Right ventricle myocardium superior (tissue), 1 donor: ENCODE measurements at places on chromosomes 7 and 10. TPM values are rescaled to one million over a fixed set of nuclear protein-coding genes. Genes with fewer than 3 reads are reported as not detected.

GRCh38 chr10:131779661-131780394 is 121.0 kb upstream of the PPP2R2D start:
- no peak for DNase-seq

GRCh38 chr10:132893090-132893489 is 49.3 kb downstream of the CFAP46 start:
- DNase-seq: no peak

- no peak for DNase-seq
These were observed 21.7 kb downstream of the ST8SIA6 start for GRCh38 chr10:17432723-17433122.

TMEM26 gene
- 0.54 TPM for total RNA-seq

- peak; percentile 40 for DNase-seq
These were observed 35.0 kb downstream of the ZFAND2A start for GRCh38 chr7:1124816-1125602.

GRCh38 chr10:76942628-76943416 is 694.8 kb downstream of the KCNMA1 start:
- no peak for DNase-seq

DNA sequence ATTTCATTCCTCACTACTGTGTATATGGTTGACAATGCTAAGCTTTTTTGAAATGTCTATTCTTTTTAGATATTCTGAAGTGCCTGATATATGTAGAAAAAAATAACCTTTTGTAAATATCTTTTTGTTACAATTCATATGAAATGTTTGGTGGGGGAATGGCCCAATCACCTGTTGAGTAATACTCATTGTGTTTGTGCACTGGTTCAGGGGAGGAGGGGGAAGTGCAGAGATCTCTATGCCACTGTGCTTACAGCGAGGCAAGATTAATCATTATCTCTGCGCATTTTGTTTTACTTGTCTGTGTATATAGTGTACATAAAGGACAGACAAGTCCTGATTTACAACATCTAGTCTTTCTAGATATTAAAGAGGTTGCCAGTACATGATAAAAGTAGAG is 25.2 kb downstream of the NUP42 start:
- no peak for DNase-seq

DNA sequence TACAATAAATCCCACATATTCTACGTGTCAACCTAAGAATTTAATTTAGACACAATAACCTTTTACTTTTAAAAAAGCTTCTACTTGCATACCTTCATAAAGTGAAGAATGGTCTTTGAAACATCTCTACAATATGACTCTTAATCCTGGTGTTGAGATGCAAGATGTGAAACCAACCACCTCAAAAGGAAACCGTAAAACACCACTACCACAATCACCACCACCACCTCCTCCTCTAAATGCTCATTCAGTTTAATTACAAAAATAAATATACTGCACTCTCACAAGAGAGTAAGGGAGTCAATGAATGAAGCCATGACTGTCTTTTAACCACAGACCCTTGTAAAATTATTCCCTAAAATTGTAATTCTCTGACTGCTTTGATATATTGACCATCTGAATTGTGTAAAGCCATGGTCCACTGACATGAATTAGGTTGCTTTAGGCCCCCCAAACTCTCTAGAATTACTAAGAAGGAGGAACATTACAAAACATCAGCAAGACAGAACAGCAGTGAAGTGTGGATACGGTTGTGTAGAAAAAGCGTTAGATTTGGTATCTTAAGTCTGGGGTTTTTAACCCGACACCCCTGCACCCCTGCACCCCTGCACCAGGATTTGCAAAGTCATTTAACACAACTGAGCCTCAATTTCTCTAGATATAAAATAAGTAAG is 171.4 kb downstream of the SFMBT2 start:
- no peak for DNase-seq

DNA sequence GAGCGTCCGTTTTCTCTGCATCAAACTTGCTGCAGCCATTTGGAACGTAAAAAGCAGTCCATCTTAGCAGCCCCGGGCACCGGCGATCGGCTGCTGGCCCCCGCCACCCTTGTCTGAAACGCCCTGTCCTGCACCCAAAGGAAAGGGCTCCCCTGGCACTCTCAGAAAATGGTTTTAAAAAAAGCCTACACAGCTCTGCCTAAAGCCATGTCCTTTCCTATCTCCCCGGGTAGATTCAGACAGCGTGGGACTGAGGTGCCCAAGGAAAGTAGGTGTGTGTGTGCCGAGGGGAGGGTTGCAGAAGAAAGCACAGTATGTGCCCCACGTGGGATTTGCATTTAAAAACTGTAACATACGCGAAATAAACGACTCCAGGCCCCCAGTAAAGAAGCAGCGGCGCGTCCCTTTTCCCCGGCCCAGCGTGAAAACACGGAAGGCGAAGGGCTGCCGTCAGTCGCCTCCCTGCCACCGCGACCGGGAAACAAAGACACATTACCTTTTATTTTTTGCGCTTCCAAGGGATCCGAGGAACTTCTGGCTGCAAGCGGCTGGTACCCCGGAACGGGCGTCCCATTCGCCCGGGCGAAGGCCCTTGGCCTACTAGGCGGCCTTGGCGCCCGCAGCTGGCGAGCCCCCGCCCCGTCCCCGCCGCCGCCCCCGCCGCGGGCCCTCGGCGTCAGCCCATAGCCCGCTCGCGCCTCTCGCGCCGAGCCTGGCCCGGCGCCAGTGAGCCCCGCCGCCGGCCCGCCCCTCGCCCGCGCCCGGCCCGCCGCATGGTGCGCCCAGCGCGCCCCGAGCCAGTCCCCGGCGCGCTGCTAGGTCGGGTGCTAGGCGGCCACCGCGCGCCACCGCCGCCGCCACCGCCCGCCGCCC is 304.6 kb downstream of the PRPF18 start:
- peak; percentile 64 for DNase-seq

VAX1 gene
- not detected for total RNA-seq

- no peak for DNase-seq
These were observed 54.8 kb upstream of the PLPP4 start for GRCh38 chr10:120402147-120402766.

DNA sequence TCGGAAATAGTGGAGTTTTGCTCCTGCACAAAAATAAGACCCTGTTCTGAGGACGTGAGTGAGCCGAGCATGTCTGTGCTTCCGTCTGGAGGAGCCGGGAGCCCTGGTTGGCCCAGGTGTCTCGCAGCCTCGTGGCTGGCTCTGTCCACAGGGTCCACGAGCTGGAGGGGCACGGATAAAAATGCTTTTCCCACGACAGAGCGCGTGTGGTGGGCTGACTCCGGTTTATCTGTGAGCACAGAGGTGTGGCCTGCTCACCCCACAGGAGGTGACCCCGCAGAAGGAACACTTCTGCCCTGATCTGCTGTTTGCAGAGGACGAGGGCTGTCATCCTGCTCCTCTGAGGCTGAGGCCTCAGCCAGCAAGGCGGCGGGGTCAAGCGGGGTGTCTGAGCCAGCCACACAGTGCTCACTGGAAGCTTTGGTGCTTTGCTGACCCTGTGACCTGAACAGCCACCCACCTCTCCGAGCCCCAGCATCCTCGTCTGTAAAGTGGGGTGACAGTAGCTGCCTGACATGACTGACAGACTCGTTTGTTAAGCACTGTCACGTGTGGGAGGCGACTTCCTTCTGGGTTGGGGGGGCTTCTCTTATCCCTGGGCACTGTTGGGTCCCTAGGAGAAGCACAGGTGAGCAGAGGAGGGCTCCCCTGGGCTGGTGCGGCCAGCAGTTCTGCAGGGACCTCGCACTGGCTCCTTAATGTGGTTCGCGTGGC is 162.5 kb downstream of the DNAJB6 start:
- DNase-seq: peak; percentile 23

DNA sequence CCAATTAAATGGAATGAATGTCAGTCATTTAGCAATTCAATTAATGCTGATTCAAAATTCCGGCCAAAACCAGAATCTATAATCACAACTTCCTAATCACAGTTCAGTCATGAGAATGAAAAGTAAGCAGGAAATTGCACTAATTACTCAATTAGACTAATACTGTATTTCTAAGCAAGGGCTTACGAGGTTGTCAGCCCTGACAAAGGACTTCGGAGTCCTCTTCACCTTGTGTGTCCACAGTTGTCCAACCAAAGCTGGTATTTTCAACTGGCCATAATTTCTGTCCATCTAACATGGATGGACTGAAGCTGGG is 17.4 kb downstream of the CPA1 start:
- no peak for DNase-seq

- no peak for DNase-seq
These were observed at the start of gene ZPBP for GRCh38 chr7:50092579-50093491. ZPBP (minus strand) TSS chr7:50093246; CDS start chr7:50093194, 52 bp downstream.

SUN1 gene
- total RNA-seq: 177 TPM

- DNase-seq: no peak
These were observed 85.7 kb upstream of the INHBA start for GRCh38 chr7:41788556-41788955.

ENO4 gene
- 0.46 TPM for total RNA-seq

DNA sequence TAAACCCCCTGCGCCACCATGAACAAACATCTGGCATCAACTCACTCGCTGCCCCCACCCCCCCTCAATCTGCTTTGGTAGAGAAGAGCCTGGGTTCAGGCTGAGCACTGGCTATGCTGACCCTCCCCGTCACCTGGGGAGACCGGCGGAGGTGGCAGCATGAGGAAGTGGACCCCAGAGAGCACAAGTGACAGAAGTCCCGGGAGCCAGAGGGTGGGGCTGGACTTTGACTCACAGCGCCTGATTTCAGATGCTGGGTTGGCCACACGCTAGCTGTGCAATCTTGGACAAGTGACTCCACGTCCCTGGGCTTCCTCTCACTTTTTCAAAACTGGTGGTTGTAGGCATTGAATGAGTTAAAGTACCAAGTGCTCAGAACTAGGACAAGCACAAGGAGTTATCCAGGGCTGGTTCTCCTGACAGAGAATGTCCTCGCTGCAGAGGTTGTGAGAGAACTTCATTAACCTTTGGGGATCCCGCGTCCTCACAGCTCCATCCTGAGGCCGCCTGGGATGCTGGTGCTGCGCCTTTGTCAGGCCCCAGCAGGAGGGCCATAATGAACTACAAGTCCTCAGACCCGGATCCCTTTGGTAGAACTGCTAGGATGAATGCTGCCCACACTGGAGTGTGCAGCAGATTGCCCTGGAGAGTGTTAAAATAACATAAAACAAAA is 48.8 kb upstream of the RASGEF1A start:
- no peak for DNase-seq

CNNM1 gene
- total RNA-seq: 0.13 TPM

DNA sequence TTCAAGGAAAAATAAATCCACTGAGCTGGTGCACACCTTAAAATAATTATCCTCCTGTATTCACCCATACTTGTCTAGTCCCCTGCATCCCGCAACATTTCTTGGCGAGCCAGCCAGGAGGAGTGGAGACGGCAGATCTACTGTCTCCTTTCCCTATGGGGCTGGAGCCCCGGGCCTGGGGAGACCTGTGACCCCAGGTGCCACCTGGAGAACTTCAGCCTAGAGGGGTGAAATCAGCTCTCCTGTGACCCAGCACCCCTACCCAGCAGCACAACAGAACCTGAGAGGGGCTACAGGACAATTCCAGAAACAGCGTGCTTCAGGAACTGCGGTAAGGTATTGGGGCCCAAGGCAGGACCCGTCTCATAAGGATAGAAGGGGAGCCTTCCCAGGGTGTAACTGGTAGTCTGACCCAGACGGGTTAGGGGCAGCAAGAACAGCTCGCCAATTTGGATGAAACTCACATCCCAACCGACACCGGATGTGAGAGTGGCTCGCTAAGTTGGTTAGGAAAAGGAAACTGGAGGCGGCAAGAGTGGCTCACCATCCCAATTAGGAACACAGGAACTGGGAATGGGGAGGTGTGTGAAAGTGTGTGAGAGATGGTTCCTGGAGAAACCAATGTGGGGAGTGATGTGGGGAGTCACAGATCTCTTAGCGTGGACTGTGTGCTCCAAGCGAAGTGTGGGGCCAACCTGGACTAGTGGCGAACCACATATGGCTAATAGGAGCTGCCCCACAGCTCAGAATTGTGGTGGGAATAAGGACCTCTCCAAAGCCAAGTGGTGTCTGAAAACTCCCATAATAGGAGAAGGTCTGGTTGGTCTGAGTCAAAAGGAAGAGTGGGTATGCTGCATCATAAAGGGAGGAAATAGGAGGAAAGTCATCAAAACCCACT is 15.1 kb upstream of the DENND2A start:
- no peak for DNase-seq

- no peak for DNase-seq
These were observed 648.5 kb upstream of the LRRN3 start for GRCh38 chr7:110442381-110442837.

LRIT1 gene
- total RNA-seq: 0.13 TPM

DNA sequence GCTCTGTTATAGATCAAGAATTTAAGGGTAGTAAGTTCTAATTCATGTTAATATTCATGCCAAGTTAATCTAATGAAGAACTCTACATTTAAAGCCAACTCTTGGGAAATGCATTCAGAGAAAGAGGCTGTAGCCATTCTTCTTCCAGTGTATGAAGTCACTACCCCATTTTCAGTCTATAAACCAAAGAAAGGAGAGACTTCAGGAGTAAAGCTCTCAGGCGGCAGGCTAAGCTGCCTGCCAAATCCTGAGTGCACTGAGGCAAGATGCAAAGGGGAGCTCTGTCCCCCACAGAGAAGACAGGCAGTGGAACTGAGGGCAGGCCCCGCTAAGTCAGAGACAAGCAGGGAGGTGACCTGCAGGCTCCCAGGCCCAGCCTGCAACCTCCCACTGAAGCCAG is 41.5 kb downstream of the SLIT1 start:
- DNase-seq: no peak
